ENCODE measurements at places on chromosomes 1 and 21.

GRCh38 chr1:184597650-184598357 lies 156.9 kb downstream of the EDEM3 start:
- no peak for DNase-seq

GRCh38 chr1:24822887-24823286 lies 77.6 kb downstream of the CLIC4 start:
- no peak for DNase-seq

GRCh38 chr1:52706941-52707926 lies 9.1 kb upstream of the COA7 start:
- DNase-seq, result no peak

- no peak for DNase-seq
These were observed 19.0 kb upstream of the SH2D5 start for GRCh38 chr1:20751462-20751990.

DNA sequence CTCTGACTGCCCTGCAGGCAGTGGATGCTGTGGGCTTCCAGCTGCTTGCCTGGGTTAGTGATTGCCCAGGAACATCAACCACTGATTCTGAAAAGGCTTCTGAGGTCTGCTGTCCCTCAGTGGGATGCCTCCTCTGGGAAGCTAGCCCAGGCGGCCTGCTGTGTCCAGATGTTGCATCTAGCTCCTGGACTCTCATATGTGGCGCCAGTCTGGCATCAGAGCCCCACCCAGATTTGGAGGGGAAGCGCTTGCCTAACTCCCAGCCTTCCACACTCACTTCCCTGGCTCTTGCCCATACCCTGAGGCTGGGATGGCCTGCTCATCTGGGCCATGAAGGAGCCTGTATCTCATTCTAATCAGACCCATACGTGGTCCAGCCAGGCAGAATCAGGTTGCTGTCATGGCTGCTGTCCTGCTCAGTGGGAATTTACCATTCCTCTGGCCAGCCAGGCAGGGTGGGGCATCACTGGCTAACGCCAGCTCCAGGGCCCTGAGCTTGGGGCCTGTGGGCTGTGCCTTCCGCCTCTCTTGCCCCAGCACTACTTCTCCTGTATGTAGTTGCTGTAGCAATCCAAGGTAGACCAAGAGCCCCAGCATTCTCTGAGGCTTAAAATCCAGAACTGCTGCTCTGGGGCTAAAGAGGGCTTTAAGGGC lies 4.1 kb downstream of the CSF1 start:
- peak; percentile 75 for DNase-seq

GRCh38 chr1:113641396-113641795 lies 117.9 kb downstream of the PHTF1 start:
- no peak for DNase-seq

- no peak for DNase-seq
These were observed 7.9 kb downstream of the RPL11 start for GRCh38 chr1:23699280-23700179.

DNA sequence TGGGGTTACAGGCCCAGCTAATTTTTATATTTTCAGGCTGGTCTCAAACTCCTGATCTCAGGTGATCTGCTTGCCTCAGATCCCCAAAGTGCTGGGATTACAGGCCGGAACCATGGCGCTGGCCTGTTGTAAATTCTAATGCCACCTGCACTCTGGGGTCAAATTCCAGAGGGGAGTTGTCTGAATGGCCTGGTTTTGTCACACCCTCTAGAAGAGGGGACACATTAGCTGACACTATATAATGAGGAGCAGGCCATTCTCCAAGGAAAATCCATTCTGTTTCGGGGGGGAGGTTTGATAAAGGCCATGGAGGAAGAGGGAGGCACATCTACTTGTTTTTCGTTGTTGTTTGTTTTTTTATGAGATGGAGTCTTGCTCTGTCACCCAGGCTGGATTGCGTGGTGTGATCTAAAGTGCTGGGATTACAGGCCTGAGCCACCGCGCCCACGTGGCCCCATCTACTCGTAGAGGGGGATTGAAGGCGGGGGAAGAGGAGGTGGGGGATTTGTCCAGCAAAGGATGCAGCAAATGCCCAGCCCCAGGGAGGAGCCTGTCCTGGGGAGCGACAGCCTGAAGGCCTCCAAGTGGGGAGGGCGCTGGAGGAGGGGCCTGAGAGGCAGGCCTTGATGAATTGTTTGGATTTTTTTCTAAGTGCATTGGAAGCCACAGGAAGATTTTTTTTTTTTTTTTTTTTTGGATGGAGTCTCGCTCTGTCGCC lies 78.4 kb upstream of the SLC45A1 start:
- DNase-seq, result peak; percentile 73

- peak; percentile 77 for DNase-seq
These were observed 49.7 kb downstream of the NTPCR start for GRCh38 chr1:232999956-233000625.

DNA sequence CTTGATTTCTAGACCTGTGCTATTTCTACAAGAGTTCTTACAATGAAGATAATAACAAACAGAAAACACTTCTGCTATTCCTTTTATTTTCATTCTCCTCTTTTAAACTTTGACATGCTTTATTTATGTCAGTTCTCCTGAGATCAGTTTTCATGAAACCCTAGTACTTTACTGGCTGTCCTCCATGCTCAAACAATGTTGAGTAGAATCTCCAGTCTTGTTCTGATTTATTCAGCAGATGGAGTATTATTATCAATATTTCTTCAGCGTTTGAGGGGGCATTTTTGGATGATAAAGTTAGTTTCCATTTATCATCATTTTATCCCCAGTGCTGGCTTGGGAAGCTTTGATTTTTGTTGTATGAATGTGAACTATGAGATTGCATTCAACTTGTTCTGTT lies 85.9 kb upstream of the WARS2 start:
- DNase-seq, result no peak

GRCh38 chr1:203188686-203189232 lies 2.3 kb upstream of the CHI3L1 start:
- DNase-seq, result no peak

GRCh38 chr1:159007726-159008125 lies 2.0 kb upstream of the IFI16 start:
- DNase-seq, result no peak

DNA sequence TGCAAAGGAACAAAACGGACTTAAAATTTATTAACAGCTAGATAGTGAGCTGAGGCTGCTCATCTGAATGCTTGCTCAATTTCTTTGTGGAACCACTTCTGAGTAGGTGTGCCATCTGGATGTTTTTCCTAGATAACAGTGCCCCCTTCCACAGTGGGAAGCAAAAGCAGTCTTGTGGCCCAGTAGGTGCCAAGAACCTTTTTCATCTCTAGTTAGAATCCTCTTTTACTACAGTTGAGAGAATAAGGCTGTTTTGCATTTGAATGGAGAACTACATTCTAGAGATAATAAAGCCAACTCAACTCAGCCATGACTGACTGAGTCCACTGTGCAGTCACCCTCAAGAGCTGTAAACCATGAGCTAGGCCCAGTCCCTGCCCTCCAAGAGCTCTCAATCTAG lies 13.3 kb downstream of the F3 start:
- DNase-seq, result no peak

- no peak for DNase-seq
These were observed 36.5 kb downstream of the LHX4 start for GRCh38 chr1:180266275-180267210.

- no peak for DNase-seq
These were observed 29.4 kb upstream of the CSF3R start for GRCh38 chr1:36511804-36512798.

DNA sequence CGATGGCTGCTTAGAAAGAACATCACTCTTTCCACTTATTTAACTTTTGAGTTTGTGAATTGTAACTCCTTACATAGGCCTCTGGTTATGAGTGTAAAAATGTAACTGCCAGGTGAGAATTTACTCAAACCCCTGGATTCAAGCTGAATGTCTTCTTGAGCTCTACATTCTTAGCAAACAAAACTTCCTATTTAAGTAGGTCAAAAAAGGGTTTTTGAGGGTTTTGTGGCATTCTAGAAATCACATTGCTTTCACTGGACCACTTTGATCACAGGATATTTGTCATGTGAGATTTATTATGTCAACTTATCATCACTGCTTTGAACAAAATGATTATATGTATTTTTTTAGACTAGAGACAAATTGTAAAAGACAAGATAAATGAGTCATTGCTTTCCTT lies 5.7 kb downstream of the IL23R start:
- DNase-seq, result no peak

GRCh38 chr1:23718482-23718881 lies 24.8 kb upstream of the ELOA start:
- DNase-seq, result no peak

GRCh38 chr1:98704474-98704873 lies 43.0 kb downstream of the SNX7 start:
- DNase-seq, result no peak

- no peak for DNase-seq
These were observed 280.3 kb downstream of the TGFB2 start for GRCh38 chr1:218625393-218625792.

DNA sequence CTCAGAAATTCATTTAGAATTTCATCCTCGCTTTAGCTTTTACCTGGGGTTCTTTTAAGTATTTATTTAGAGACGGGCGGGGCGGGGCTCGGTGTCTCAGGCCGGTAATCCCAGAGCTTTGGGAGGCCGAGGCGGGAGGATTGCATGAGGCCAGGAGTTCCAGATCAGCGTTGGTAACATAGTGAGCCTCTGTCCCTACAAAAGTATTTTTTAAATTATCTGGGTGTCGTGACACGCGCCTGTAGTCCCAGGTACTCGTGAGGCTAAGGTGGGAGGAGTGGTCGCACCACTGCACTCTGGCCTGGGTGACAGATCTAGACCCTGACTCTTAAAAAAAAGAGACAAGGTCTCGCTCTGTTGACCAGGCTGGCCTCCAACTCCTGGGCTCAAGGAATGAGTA lies 942 bp upstream of the RSBN1 start:
- DNase-seq, result no peak

GRCh38 chr1:9150582-9151327 lies 21.9 kb upstream of the GPR157 start:
- DNase-seq, result peak; percentile 73

- DNase-seq, result no peak
These were observed 11.9 kb downstream of the CEP350 start for GRCh38 chr1:179966551-179966950.

- DNase-seq, result no peak
These were observed 11.2 kb upstream of the HMGB4 start for GRCh38 chr1:33852711-33853110.

DNA sequence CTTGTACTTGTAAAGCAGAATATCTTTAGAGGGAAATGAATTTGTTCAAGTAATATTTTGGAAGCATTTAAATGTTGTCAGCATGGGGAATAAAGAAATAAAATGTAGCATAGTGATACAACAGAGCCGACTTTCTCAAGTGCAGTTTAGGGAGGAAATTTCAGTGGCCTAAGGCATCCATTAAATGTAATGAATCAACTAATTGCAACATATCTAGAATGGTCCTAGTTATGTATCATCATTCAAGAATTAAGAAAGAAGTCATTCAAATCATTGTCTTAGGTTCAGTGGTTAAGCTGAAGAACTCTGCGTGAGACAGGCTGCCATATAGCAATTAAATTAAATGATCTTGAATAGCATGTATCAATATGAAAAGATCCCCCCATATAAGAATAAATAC lies 360.7 kb downstream of the TBX15 start:
- no peak for DNase-seq

- DNase-seq, result no peak
These were observed 144.2 kb downstream of the LYPLAL1 start for GRCh38 chr1:219317762-219318353.

DNA sequence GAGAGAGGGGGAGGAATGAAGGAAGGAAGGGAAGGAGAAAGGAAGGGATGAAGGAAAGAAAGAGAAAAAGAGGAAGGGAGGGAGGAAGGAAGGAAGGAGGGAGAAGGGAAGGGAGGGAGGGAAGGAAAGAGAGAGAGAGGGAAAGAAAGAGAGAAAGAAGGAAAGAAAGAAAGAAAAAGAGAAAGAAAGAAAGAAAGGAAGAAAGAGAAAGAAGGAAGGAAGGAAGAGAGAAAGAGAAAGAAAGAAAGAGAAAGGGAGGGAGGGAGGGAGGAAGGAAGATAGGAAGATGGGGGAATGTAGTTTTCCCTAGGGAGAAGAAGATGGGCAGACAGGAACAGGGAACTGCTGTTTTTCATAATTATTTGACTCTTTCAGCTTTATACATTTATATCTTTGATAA lies 115.1 kb upstream of the CXADR start:
- DNase-seq, result no peak

DNA sequence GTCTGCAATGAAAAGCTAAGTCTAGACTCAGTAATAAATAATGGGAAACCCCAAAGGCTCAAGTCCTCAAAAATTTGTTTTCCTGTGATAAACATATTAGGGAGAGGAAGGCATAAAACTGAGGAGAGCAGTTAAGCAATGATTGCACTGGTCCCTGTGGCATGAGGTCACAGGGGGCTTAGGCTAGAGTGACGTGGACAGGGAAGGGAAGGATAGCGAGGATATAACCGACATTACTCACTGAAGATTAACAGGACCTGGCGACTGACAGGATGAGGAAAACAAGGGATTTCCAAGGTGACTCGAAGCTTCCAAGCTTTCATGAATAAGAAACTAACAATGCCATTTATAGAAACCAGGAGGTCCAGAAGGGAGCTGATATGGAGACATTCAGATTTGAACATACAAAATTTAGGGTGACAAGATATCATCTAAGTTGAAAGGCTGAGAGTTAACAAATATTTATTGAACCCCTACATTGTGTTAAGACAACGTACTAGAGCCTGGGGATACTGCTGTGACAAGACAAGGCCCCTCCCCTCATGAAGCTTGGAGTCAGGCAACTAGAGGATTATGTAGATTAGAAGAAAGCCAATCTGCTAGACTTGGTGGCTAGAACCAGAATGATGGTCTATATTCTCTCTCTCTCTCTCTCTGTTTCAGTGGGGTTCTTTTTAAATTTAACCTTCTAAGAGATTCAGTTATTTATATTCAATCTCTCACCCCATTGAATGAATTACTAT lies 33.2 kb upstream of the PKN2 start:
- DNase-seq, result no peak

GRCh38 chr1:90175490-90176167 lies 180.7 kb downstream of the ZNF326 start:
- no peak for DNase-seq

- DNase-seq, result peak; percentile 56
These were observed 57.9 kb downstream of the SASS6 start for GRCh38 chr1:100074604-100075395.

- no peak for DNase-seq
These were observed 32.4 kb downstream of the RGS5 start for GRCh38 chr1:163170331-163170730.

GRCh38 chr1:231665101-231665500 lies 38.5 kb downstream of the DISC1 start:
- DNase-seq, result no peak

DNA sequence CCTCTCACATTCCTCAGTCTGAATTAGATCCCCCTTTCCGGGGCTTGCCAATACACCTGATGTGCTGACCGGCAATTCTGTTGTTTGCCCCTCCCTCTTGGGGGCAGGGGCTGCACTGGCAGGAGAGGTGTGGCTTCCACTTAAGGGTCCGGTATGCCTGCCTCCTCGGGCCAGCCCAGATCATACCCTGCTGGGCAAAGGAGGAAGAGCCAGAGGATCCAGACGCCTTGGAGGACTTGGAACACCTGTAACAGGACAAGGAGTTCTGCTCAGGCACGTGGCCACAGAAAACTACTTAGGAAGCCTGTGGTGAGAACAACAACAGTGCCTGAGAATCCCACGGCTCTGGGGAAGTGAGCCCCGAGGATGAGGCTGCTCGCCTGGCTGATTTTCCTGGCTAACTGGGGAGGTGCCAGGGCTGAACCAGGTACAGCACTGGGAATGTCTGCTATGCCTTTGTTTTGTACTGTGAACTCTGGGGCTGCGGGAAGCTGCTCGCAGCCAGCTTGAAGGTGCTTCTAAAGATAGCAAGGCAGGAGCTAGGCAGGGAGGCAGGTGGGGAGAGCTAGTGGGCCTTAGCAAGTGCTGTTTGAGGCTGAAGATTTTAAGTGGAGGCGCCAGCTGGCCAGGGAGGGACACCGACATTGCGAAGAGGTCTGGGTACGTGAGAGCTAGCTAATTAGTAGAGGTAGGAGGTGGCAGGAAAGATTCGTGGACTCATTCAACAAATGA lies at the start of gene SMPDL3B:
Gene SMPDL3B (plus strand): TSS at position 183 of the 732 bp plus-strand sequence. CDS start 184 bp downstream, at position 367.
- DNase-seq, result no peak
